ENCODE measurements at places on chromosomes 1 and 21. TPM values are rescaled to one million over a fixed set of nuclear protein-coding genes. Genes with fewer than 3 reads are reported as not detected.

DNA sequence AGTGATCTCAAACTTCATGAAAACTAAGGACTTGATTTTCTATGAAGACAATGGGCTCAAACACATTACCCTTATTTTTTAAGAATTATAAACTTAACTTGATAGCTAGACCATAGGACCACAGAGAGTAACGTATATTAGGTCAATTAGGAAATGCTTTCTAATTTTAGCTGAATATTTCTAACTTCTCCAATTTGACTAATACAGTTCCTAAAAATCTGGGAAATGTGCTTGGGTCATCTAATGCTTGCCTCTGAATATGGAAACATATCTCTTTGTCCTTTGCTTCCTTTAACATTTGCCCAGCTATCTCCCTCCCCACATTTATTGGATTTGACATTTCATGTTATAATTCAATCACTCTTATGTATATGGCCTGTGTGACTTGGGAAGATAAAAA, 141.4 kb downstream of the LHX8 start:
- DNase-seq: no peak

DNA sequence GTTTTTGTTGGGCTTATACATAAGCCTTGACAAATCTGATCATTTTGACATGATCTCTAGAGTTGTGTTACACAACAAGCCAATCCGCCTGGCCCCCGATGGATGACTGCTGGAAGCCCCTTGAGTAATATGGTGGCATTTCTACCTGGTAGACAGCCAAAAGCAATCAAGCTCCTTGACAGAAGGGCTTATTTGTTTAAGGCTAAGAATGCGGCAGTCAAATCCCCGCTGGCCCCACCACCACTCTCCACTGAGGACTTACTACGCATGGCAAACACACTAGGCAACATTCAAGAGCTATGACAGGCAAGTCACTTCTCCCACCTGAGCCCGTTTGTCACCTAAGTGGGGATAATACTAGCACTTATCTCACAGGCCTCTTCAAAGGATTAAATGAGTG, 33.4 kb upstream of the C1orf198 start:
- DNase-seq: no peak

The CRP gene
- not detected for total RNA-seq

The ZMPSTE24 gene
- 67.4 TPM for total RNA-seq

The HOOK1 gene
- total RNA-seq: 1.1 TPM
